ENCODE measurements at places on chromosomes 6 and 20.

DNA sequence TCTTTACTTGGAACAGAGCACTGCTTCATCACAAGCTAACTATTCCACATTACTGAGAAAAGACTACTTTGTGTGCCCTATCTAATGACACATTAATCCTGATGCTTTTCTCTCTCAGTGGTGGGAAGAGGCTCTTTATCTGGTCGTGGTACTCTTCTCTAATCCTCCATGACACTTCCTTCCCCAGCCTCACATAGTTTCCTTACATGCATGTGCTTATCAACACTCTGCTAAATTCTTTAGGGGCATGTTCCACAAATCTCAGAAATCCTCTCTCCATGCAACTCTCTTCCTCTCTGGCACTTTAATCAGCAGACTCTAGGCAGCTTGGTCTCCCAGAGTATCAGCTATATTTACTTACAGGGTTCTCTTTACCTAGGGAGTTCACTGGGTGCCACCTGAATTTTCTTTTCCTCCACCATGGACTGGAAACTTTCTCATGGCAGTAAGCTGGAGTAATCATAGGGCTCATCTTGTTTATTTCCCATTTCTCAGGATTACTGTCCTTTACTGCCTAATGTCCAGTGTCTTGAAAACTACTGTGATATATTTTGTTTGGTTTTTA, 27.0 kb upstream of the SLC22A2 start:
- DNase-seq: no peak

- DNase-seq: no peak
Observed at GRCh38 chr20:47063407-47063806, 168.8 kb downstream of the EYA2 start.

DNA sequence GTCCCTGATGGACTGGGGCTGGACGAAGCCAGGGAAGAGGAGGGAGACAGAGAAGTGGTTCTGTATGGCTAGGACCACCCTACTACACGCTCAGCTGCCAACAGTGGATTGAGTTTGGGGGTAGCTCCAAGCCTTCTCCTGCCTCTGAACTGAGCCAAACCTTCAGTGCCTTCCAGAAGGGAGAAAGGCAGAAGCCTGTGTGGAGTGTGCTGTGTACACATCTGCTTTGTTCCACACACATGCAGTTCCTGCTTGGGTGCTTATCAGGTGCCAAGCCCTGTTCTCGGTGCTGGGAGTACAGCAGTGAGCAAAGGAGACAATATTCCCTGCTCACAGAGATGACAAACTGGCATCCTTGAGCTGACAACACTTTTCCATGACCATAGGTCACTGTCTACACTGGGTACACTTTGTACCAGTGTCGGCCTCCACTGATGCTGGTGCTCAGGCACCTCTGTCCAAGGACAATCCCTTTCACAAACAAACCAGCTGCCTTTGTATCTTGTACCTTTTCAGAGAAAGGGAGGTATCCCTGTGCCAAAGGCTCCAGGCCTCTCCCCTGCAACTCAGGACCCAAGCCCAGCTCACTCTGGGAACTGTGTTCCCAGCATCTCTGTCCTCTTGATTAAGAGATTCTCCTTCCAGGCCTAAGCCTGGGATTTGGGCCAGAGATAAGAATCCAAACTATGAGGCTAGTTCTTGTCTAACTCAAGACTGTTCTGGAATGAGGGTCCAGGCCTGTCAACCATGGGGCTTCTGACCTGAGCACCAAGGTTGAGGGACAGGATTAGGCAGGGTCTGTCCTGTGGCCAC, 11.3 kb upstream of the RBCK1 start:
- no peak for DNase-seq

DNA sequence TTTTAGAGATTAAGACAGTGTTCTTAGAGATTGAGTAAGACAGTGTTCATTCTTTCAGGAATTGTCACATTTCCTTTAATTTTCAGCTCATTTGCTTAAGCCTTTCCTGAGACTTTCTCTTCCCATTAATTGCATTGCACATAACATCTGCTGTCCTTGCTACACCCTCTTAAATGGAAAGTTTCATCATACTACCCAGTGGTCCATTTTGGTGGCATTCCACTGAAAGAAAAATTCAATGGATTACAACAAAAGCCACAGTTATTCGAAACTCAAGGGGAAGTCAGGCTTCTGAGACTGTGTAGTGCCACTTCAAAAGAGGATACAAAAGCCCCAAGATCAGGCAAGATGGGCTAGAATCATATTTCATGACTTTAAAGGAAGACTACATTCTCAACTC, 64.0 kb downstream of the RSPO3 start:
- no peak for DNase-seq

- no peak for DNase-seq
Observed at GRCh38 chr6:133198725-133199124, 42.4 kb upstream of the EYA4 start.

GRCh38 chr6:104941729-104942091, 15.2 kb upstream of the LIN28B start:
- DNase-seq: peak; percentile 3

- no peak for DNase-seq
Observed at GRCh38 chr6:43146709-43147688, 24.1 kb upstream of the SRF start.

GRCh38 chr20:31676609-31676989, 38.9 kb downstream of the COX4I2 start:
- no peak for DNase-seq

DNA sequence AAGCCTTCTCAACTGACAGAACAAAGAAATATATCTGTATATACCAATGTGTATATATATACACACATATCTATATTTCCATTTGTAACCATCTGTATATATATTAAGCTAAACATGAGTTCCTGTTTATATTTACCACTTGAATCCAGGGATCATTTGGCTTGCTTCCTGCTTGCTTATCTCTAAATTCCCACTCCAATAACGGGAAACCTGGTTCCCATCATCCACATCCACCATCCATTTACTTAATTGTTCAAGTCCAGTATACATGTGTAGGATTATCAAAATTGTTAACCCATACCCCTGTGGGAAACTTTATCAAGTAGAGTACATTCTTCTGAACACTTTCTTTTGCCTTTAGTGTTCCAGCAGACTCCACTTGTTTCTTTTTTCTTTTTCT, 12.5 kb upstream of the SOX12 start:
- DNase-seq: no peak

GRCh38 chr6:155004576-155005372, 9.7 kb downstream of the TIAM2 start:
- no peak for DNase-seq

DNA sequence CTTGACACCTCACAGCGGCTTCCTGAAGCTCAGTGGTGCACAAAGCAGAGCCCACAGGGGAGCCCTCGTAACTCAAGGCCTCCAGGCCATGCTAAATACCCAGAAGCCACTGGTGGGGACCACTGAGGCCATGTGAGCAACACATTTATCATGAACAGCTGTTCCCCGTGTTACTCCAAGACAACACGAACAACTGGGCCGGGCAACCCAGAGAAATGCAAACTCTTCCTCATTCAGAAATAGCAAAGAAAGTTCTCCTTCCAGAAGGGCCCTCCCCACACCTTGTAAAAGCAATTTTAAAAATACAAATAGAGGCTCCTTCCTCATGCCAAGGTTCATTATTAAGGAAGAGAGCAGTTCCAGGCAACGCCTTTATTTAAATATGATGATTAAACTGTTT, 36.3 kb upstream of the SLCO4A1 start:
- no peak for DNase-seq

DNA sequence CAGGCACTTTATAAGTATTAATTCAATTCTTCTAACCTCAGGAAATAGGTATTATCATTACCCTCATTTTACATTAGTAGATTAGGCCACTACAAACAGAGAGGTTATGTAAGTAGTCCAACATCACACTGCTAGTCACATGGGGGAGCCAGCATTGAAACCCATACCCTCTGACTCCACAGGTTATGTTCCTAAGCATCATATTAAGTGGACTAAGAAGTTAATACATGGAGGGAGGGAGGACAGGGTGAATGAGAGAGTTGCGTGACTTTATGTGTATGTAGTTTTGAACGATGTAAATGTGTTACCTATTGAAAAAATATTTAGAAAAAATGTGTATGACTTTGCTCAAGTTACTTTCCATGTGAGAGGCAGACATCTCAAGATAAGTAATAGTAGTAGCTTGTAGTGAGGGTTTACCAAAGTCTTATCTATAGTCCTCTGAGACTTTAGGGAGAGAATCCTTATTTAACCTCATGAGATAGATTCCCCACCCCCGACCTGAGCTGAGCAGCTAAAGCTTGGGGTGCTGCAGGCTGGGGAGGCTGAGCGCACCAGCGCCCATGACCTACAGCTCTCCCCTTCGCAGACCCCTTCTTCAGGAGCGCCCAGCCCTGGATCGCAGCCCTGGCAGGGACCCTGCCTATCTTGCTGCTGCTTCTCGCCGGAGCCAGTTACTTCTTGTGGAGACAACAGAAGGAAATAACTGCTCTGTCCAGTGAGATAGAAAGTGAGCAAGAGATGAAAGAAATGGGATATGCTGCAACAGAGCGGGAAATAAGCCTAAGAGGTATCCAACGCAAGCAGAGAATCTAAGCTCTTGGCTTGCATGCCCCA, 7.5 kb downstream of the BTN3A2 start:
- no peak for DNase-seq

DNA sequence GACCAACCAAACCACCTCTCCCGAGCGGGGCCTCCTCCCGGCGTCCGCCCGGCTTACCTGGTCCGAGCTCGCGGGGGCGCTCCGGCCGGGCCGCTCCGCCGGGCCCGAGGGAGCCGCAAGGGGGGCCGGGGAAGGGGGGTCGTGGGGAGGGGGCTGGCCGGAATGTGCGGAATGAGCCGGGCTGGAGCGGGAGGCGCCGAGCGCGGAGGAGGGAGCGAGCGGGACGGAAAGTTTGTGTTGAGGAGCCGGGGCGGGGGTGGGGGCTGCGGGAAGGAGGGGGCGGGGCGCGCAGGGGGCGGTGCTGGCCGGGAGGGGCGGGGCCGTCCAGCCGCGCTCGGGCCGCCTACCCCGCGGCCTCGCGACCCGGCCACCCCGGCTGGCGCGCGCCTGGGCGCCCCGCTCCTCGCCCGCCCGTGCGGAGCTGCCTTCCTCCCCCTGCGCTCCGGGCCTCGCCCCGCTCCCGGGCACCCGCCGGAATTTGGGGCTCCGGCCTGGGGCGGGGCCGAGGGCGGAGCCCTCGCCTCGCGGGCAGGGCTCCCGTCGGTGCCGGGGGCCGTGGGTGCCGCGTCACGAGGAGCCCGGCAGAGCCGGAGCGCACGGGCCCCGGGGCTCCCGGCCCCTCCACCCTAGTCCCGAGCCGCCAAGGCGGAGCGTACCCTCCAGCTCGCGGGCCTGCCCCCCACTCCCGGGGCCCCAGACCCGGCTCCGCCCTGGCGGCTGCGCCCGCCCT, at the start of gene TEAD3:
TSS of gene TEAD3 (minus strand) at position 239 of the 730 bp plus-strand sequence.
- DNase-seq: peak; percentile 27

GRCh38 chr6:4085332-4085700, 6.4 kb upstream of the FAM217A start:
- no peak for DNase-seq

- DNase-seq: no peak
Observed at GRCh38 chr20:36732456-36732855, 13.4 kb downstream of the NDRG3 start.

DNA sequence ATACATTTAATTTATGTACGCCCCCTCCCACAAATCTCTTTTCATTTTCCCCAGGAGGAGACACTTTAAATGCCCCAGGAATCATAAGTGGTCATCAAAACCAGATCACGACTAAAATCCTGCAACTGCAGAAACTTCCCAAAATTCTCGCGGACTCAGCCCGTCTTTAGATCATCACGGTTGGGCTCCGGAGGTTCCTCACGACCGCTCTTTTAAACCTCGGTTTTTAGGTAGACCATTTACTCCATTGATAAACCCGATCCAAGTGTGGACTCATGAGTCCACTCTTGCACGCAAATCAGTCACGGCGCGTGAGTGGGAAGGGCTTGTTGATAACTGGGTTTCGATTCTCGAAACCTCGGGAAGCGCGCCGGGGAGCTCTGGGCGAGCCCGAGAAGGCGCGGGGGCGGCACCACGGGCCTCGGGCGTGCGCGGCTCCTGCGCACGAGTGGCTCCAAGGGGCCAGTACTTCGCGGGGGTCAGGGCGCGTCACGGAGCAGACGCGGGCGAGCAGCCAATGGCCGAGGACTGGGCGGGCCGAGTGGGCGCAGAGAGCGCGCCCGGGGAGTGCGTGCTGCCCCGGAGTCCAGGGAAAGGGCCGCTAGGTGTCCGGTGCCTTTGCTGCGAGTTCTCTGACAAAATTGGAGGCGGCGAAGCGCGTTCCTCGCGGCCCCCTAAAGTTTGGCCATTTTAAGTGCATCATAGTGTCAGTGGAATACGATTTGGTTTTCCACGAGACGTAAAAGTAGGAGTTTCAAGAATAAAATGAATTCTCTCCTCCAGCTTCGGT, 635 bp upstream of the TENT5A start:
- DNase-seq: peak; percentile 93

GRCh38 chr20:13873831-13874230, 89.0 kb downstream of the NDUFAF5 start:
- no peak for DNase-seq

- DNase-seq: no peak
Observed at GRCh38 chr6:7562769-7563168, 21.3 kb downstream of the DSP start.

Data from NCI-H345 (cell line).